WTC11 (cell line): ENCODE measurements at places on chromosomes 1 and 21.

GRCh38 chr1:239587574-239588369, 201.4 kb downstream of the CHRM3 start:
- DNase-seq: no peak

DNA sequence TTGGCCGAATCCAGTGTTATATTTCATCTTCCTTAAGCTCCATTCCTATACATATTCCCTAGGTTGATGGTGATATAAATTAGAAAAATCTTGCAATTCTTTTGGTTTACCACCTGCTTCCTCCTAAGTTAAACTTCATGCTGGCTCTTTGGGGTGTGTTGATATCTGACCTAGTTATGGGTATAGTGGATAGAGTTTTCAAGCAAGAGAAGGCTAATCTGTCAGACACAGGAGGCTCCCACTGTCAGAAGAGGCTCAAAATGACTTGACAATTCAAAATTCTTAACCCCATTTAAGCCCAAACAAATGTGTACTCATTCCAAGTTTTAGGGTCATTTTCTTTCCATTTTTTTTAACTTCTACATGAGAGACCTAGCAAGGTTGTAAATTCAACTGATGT, 8.5 kb upstream of the SLC35D1 start:
- no peak for DNase-seq

DNA sequence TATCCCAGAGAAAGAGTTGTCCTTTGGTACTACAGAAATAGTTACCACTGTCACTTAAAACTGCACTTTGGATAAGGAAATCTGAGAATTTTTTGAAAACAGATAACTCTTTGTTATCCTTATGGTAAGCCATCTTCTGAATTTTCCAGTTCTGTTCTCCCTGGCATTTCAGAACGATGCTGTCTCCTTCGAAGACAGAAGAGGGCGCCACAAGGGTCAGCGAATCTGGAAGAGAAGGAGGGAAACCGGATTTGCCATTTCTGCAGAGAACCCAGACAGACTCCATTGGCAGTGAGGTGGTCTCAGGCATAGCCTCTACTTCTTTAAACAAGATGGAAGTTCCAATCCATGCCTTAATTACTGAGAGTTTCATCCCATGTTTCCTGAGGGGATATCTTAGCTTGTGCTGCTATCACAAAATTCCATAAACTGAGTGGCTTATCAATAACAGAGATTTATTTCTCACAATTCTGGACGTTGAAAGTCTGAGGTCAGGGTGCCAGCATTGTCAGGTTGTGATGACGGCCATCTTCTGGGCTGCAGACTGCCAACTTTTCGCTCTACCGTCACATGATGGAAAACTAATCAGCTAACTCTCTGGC, 6.4 kb downstream of the FCRL2 start:
- DNase-seq: peak; percentile 53

DNA sequence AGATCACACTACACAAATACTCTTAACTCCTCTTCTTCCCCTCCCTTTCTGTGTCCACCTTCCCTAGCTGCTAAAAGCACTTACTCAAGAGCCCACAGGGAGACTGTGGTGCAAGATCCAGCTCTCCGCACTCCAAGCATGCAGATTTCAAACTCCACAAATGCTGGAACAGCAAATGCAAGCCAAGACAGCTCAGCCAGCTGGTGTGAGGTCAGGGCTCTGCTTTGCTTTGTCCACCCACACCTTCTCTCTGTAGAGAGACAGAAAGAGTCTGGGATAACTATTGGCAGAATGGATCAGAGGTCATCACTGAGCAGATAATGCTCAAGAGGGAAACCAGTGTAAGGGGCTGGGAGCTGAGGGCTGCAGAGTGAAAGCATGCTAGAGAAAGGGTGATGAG, 45.2 kb upstream of the DPT start:
- no peak for DNase-seq

DNA sequence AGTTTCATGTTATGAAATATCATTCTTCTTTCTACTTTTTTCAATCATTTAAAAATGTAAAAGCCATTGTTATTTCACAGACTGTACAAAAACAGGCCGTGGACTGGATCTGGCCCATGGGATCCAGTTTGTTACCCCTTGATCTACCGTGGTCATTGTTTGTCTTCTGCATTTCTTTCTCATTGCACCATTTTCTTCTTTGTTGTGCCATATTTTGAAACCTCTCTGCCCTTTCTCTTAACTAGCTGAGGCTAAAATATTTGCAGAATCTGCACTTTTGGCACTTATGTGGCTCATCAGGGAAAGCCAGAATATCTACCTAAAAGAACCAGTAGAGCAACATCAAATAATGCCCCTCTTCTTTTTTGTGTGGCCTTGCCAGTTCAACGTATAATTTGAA, 50.5 kb downstream of the DNAJC6 start:
- no peak for DNase-seq

- peak; percentile 74 for DNase-seq
Observed at GRCh38 chr1:35573198-35574124, at the start of gene TFAP2E. Gene TFAP2E (plus strand): TSS chr1:35573314. CDS start chr1:35573578, 264 bp downstream.

DNA sequence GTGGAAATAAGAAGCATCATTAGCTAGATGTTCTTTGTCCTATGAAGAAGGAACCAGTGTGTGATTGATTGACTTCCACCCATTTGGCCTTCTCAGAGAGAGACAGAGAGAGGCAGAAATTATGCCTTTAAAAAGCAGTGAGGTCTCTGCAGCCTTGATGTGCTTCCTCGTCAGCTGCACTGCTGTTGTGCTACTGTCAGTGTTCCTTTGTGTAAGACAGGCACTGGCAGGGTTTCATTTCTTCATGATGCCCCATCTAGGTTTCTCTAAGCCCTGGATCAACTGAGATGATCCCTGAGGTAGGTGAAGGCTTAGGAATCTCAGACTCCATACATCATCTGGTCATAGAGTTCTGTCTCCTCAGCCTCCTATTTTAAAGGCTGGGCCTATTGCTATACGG, 34.9 kb downstream of the GPR3 start:
- DNase-seq: no peak

DNA sequence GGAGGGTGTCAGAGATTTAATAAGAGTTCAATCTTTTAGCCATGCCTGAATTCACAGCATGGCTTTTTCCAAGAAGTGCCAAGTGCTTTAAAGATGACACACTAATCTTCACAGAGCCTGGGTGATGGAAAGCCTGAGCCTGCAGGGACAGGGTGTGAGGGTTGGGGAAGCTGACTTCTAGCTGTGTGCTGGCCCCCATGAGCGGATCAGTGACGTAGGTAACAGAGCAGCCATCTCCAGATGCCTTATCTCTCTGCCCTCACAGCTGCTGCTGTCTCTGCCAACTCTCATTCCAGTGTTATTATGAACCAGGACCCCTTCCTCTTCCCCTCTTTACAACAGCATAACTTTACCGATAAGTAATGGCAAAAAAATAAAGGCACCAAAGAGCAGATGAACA, 30.6 kb downstream of the FAM78B start:
- no peak for DNase-seq

DNA sequence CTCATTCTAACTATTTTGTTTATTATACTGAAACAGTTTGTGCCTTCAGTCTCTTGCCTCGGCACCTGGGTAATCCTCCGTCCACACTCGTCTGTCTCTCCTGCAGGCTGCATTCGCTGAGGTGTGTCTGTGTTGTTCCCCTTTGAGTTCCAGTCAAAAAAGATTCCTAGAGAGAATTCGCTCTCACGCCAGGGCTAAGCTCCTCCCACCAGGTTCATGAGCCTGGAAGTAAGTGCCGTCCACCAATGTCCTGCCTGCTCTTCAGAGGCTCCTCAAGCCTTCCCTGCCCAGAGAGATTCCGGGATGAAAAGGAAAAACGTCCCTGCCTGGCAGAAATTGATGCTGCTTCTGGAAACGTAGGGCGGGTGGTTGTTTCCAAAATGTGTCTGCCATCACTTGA, 12.9 kb downstream of the KIAA2013 start:
- peak; percentile 31 for DNase-seq

DNA sequence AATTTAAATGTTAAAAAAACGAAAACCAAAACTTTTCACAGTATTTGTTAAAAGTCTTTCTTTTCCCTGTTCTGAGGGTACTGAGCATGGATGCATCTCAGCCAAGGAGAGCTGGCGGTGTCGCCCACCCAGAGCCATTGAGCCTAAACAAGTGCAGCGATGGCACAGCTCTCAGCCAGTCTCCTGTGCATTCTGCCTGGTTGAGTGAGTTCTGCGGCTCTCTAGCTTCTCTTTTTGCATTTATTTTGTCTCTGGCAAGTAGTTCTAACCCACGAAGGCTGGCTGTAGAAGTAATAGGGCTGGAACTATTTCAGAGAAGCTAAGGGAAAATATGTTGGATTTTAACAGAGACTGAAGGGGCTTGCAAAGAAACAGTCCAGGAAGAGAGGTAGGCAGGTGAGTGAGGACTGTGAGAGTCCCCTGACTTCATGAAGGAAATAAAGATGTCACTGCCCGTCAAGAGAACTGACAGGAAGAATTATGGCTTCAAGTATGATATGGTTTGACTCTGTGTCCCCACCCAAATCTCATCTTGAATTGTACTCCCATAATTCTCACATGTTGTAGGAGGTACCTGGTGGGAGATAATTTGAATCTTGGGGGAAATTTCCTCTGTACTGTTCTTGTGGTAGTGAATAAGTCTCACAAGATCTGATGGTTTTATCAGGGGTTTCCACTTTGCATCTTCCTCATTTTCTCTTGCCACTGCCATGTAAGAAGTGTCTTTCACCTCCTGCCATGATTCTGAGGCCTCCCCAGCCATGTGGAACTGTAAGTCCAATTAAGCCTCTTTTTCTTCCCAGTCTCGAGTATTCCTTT, 35.7 kb upstream of the LIN9 start:
- DNase-seq: no peak

DNA sequence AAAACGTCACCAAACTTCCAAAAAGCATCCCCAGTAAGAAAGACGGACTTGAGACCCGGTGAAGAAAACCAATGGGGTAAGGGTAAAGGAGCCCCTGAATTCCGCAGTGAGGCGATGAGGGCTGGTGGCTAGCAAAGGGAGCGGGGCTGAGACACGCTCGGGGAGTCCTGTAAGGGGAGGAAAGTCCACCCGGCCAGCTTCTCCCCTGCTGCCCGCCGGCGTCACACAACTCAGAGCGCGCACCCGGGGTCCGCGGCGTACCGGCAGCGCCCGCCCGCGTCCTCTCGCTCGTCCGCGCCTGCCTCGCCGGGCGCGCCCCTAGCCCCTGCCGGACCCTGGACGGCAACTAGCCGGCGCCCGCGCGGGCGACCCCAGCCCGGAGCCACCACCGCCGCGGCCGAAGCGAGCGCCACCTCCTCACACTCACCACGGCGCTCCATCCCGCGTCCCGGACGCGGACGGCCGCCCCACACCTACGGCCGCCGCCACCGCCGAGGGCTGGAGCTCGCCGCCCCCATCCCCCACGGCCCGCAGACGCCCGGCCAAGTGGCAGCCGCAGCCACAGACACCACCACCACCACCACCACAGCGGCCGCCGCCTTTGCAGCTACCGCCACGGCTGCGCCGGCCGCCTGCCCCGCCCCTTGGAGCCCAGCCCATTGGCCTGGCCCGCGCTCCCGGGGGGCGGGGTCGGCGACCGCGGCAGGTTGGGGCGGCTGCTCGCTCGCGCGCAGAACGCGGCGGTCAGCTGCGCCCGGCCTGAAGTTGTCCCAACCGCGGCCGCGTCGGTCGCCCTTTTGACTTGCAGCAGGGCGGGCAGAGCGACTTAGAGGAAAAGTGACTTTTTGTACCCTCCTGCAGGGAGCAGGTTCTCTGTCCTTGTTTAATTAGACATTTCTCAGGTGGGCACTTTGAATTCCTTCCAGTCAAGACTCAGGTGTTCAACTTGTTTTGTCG, 10.0 kb upstream of the ARHGAP29 start:
- peak; percentile 90 for DNase-seq

GRCh38 chr1:56578963-56579875, at the start of gene PLPP3:
Gene PLPP3 (minus strand): TSS chr1:56579563. CDS start chr1:56579016, 547 bp downstream.
- DNase-seq: peak; percentile 78

- DNase-seq: no peak
Observed at GRCh38 chr1:178752891-178753290, 27.8 kb downstream of the RALGPS2 start.

DNA sequence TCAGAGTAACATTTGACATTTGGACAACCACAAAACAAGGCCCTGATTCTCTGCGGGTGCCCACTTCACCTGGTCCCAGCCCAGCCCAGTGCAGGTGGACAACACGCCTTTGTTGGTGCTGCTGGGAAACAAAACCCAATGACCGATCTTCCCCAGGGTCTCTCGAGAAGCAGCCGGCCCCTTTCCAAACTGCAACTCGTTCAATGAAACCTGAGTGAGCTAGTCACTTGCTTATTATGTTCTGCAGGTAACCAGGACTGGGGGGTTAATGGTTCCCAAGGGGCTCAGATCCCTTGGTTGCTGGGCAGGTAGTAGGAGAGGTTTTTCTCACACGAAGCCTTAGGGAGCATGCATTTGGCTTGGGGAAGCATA, 42.9 kb downstream of the ABCG1 start:
- no peak for DNase-seq

DNA sequence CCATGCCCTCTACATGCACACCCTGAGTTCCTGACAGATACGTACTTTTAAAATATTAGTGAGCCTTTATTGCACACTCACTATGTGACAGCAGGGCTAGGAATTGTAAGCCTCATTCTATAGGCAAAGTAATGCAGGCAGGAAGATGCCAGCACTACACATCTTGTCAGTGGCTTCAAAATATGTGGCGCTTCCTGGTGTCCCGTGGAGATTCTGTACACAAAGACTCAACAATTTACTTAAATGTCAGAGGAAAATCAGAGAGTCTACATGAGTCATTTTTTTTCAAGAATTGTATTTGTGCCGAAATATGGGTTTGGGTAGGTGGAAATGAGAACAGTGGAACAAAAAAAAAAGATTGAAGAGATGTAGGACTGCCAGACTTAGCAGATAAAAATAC, 27.6 kb downstream of the RNASEL start:
- no peak for DNase-seq

- DNase-seq: no peak
Observed at GRCh38 chr21:42356650-42357049, 5.9 kb upstream of the TFF2 start.

DNA sequence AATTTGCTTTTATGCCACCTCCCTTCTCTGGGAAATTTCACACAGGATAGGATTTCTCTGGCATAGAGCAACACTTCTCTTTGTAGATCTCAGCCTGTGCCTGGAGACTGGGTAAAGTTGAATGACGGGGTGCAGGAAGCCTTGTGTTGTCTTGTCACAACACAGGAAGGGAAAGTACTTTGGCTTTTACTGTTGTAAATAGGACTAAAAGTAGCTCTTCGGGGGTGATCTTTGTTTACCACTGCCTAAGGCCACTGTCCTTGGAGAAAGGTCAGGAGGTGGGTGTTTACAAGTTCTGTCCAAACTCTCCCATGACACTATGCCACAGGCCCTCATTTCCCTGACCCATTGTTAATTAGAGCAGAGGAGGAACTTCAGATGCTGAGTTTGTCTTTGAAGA, 139.7 kb downstream of the FGGY start:
- DNase-seq: no peak

GRCh38 chr1:246607462-246607861, 41.2 kb downstream of the CNST start:
- DNase-seq: no peak

GRCh38 chr1:4494027-4494426, 160.4 kb upstream of the AJAP1 start:
- DNase-seq: no peak

DNA sequence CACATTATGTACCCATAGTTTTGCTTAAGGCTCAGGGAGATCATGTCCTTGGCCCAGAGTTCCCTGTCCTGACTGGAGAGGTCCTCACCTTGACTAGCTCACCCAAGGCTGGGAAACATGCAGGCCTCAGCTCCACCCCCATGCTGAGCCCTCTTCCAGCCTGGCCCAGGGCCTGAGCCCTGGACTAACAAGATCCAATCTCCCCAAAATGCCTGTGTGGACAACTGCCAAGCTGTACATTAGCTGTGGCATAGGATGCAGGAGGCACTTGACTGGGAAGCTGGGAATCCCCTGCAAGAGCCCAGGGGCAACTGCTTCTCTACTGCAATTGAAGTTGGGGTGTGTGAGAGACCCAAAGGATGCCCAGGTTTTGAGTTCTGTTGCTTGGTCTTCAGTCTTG, 2.1 kb downstream of the LINGO4 start:
- no peak for DNase-seq
